ENCODE measurements at places on chromosomes 4 and X.

DNA sequence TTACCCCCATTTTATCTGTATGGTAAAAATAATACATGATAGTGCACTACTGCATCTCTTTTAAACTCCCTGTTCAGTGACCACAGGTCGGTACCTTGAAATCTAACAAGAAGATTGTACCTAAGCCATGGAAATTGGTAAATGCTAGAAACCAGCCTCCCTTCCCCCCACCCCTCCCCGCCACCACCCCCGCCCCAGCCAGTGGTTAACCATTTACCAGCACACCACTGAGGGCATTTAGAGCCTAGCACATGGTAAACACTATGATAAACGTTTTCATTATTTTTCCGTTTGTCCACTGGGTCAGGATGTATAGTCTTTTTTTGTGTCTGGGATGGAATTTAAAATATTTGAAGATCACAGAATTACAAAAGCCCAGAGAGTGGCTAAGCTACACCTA is 703 bp upstream of the FTSJ1 start:
- no peak for DNase-seq

DNA sequence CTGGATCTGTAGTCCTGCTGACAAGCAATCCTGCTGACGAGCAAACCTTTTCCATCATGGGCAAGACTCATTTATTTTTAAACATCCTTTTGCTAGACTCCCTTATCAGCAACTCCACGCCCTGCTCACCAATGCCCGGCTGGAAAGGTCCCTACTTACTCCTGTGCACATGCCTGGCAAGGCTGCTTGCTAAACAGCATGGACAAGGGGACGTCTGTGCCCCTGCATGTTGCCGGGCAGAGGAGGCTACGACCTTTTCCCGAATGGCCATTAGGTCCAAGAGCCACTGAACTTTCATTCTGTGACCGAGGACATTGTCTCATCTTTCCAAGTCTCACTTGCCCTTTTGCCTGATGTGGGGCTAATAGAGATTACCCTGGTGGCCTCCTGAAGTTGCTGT is 98.6 kb downstream of the MGST2 start:
- no peak for DNase-seq

DNA sequence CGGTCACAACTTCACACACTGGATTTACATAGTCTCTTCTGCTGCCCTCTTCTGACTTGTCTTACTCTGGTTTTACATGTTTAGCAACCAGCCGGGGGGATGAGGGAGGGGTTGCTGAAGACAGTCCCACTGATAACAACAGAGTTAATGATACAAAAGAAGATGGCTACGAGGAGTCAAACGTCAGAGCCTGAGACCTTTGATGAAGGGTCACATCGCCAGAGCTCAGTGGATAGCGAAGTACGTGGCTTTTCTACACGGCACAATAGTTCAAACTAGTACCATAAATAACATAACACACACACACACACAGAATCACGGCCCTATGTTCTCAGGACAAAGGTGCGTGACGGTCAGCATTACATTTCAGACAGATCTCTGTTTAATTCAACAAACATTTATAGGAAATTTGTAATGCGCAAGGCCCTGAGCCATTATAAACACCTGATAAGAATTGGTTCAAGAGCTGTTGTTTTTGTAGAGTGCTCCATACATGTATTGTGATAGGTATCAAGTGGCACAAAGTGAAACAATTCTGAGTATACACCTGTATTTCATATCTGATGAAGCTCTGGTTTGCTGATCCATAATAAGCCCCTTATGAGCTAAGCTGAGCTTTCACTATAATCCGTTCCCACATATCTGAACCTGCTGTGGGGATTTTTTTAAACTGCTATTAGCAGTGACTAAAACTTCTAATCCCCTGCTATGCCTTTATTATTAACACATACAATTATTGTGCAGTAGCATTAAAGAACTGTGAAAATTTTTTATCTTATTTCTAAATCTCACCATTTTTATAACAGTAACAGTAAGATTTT is 100.0 kb downstream of the NR3C2 start:
- DNase-seq, result no peak

DNA sequence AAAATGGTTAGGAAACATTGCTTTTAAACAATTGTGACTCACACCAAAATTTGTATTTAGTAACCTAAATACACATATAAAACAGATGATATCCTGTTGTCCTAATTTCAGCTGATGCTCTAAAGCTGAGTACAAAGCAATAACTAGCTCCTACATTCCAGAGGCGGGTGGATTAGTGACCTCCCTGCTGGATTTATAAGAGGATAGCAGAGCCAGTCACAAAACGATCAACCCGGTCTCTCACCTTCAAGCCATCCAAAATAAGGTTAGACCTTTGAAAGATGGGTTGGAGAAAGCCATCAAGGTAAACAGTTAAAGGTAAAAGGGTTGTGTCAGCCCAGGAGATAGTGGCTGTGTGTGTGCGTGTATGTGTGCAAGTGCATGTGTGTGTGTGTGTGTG is 43.2 kb upstream of the SFRP2 start:
- DNase-seq, result no peak

DNA sequence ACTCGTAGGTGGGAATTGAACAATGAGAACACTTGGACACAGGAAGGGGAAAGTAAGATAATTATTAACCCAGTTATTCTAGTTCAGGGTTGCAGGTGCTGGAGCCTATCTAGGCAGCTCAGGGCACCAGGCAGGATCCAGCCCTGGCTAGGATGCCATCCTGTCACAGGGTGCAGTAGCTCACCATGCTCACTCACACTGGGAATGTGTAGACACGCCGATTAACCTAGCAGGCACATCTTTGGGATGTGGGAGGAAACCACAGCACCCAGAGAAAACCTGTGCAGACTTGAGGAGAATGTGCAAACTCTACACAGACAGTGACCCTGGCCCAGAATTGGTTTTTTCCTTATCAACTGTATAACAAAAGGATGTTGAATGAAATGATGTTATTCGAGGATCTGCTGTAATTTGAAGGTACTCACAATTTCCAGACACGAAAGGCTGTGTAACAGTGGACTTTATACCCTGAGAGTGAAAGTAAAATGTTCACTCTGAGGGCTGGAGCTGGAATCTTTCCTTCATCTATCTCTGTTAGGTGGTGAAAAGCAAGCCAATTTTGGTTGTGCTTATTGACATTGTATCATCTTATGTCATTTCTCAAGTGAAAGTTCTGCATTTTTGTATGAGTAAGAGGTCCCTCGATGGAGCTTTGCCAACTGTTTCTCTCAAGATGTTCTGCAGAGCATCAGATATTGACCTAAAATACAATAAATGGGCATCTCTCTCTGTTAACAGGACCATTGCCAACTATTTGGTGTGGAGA is 78.8 kb downstream of the PHEX start:
- DNase-seq, result no peak

GRCh38 chrX:118755633-118756032 is 28.2 kb downstream of the IL13RA1 start:
- DNase-seq, result no peak

GRCh38 chr4:110629214-110629754 is 6.4 kb upstream of the PITX2 start:
- no peak for DNase-seq

Data from AG08396 (cell line).